Chondrocyte (in vitro differentiated cells): ENCODE measurements at places on chromosomes 13 and 19.

DNA sequence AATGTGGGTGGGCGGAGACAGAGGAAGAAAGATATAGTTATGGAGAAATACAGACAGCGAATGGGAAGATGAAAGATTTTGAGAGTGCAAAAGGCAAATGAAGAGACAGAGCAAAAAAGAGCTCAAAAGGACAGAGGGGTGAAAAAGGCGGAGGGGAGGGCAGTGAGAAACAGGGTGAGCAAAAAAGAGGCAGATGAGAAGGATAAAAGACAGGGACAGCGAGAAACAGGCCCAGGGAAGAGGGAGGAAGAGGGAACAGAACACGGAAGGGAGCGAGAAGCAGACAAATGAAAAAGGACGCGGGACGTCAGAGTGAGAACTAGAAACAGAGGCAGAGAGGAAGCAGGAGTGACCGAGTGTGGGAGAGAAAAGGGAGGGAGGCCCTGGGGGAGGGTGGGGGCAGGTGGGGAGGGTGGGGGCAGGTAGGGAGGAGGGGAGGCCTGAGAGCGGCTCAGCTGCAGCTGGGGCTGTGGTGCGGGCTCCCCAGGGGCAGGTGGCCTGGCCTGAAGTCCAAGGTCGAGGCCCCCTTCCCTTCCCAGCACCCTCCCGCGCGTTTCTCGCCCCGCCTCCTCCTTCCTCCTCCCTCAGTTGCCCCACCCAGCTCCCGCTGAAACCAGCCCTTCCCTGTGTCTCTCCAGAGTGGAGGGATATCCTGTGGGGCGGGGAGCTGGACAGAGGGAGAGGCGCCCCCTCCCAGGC lies 2.9 kb downstream of the KLK1 start:
- no peak for DNase-seq

- DNase-seq: no peak
These were observed 148.4 kb downstream of the AKAP11 start for GRCh38 chr13:42420304-42420703.

- DNase-seq: no peak
These were observed 1.8 kb downstream of the FXYD1 start for GRCh38 chr19:35140207-35140961.

GRCh38 chr13:99071666-99072065 lies 93.8 kb upstream of the DOCK9 start:
- no peak for DNase-seq

DNA sequence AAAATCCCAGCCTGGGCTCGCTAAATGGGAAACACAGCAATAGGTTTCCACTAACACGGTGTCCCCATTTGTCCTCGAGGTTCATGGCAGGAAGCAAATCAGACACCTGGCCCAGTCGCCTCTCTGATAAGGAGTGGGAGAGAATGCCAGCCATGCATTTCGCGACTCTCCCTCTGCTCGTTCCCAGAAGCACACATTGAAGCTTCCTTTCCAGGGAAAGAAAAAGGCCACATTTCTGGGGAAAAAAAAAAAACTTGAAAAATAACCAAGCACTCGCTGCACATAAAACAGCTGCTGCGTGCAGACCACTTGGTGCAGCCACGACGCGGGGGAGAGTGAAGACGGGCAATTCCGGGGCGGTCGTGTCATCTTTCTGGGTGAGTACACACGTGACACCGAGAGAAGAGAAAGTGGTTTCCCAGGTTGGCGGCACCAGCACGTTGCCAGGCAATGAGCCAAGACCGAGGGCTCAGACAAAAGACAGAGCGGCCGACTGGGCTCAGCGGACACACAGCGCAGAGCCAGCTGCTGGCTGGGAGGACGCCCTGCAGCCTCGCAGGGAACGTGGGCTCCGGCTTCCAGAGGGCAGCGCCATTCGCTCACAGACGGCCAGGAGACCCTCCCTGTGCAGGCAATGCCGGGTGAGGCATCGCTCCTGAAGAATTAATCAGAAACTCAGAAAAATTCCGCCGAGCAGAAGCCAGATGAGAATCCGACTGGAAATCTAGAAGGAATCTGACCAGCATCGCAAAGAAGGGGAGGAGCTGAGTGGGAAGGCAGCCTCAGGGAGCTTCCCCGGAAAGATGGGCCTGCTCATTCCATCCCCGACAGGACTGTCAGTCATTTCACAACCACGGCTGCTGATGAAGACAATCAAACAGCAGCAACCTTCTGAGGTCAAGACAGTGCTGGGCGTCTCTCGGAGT lies 83.2 kb upstream of the IRS2 start:
- DNase-seq: no peak

DNA sequence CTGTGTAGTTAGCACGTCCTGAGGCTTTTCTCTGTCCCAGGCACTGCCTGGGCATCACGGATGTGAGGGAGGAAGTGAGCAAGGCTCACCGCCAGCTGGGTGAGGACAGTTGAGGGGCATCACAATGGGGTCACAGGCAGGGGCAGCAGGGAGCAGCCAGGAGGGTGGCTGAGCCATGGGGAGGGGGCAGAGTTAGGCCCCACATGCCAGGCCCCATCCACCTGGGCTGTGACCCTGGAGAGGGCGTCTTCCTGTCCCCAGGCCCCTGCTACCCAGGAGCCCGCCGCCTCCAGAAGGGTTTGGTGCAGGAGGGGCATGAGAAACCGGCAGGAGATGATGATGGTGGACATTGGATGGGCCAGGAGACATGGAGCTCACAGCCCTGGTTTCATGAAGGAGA lies 56.8 kb upstream of the F7 start:
- DNase-seq: peak; percentile 69

GRCh38 chr13:29050719-29051118 lies 230.6 kb downstream of the MTUS2 start:
- DNase-seq: no peak

- no peak for DNase-seq
These were observed 59.5 kb downstream of the ZIC5 start for GRCh38 chr13:99911965-99912566.

GRCh38 chr19:47445937-47446402 lies 25.7 kb downstream of the SLC8A2 start:
- no peak for DNase-seq

DNA sequence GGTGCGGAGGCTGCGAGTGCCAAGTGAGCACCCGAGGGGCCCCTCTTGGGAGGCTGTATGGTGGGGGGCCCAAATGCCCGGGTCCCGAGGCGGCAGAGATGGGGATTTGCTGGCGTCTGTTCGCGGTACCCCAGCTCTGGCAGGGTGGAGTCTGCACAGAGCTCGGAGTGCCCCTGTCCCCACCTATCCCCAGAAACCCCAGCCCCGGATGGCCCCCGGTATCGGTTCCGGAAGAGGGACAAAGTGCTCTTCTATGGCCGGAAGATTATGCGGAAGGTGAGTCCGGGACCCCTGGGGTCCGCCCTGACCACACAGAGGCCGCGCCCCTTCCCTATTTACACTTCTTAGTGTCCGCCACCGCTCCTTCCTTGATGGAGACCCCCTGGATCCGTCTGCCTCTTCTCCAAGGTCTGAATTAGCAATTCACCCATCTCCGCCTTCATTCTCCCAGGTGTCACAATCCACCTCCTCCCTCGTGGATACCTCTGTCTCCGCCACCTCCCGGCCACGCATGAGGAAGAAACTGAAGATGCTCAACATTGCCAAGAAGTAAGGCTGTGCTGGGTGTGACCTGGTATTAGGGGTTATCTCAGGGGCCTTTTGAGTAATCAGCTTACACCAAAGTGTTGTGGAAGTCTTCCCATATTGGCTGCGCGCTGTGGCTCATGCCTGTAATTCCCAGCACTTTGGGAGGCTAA lies 630 bp downstream of the PNPLA6 start:
- DNase-seq: no peak

GRCh38 chr13:32048816-32049215 lies 17.2 kb downstream of the FRY start:
- DNase-seq: no peak

DNA sequence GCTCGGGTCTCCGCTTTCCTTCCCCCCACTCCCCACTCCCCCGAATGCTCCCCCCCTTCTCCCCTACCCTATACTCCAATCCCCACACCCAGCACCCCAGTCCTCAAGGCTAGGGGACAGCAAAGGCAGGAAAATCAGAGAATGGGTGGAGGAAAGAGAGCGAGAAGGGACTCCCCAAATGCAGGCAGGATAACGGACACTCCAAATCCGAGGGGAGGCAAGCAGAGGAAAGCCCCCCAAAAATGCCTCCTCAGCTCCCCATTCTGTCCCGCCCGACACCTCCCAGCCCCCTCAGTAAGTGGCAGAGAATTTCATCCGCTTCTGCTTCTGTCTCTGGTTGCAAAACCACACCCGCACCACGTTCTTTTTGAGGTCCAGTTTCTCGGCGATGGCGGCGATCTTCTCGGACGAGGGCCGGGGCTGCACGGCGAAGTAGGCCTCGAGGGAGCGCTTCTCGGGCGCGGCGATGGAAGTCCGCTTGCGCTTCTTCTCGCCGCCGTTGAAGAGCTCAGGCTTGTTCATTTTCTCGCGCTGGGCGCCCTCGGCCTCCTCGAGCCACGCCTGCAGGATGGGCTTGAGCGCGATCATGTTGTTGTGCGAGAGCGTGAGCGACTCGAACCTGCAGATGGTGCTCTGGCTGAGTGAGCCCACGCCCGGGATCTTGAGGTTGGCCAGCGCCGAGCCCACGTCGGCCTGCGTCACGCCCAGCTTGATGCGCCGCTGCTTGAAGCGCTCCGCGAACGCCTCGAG lies 2.1 kb downstream of the POU4F1 start:
- DNase-seq: peak; percentile 70

DNA sequence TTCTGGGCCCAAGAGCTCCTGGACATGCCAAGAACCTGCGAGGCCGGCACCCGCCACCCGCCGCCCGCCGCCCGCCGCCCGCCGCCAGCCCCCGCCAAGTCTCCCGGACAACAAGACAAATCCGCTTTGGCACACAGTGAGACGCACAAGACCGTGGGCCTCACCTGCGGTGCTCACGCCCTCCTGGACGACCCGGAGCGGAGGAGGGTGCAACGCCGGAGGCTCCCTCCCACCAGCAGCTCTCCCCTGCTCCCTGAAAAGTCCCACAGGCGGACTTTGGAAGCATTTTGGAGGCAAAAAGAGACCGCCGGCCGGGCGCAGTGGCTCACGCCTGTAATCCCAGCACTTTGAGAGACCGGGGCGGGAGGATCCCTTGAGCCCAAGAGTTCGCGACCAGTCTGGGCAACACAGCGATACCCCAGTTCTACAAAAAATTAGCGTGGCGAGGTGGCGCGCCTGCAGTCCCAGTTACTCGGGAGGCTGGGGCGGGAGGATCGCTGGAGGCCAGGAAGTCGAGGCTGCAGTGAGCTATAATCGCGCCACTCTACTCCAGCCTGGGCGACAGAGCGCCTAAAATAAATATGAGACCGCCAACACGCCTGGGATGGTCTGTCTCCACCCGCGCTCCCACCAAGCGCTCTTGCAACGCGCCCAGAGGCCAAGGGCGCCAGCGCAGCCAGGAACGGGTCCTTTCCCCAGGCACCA lies 783 bp downstream of the RHPN2 start:
- DNase-seq: no peak

DNA sequence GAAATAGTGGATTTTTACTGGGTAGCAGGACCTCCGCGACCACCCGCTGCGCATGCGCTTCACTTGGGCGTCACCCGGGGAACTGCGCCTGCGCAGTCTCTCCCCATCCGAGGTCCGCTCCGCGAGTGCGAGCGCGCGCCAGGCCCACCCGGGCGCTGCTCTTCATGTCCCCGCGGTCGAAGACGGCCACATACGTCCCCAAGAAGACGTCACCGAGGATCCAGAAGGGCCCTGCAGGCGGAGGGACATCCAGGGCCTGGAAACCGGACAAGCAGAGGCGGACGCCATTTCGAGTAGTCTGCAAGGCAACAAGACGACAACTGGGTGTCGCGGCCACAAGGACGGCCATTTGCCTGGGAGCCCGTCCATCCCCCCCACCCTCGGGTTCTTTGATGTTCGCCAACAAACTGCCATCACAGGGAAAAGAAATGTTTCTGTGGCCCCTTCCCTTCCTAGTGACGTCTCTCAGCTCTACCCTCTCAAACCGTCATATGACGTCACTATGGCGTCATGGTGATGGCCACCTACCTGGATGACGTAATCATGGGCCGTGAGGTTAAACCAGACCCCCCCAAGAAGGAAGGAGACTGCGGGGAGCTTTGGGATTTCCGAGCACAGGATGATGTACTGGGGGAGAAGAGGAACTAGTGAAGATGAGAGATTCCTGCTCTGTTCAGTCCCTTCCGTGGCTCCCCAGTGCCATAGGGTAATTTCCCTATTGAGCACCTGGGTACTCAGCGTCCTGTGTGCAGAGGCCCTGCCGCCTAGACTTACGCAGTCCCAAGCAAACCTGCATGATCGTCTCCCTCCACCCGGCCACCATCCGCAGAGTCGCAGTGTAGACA lies 6.7 kb downstream of the NAPSA start:
- DNase-seq: peak; percentile 87

DNA sequence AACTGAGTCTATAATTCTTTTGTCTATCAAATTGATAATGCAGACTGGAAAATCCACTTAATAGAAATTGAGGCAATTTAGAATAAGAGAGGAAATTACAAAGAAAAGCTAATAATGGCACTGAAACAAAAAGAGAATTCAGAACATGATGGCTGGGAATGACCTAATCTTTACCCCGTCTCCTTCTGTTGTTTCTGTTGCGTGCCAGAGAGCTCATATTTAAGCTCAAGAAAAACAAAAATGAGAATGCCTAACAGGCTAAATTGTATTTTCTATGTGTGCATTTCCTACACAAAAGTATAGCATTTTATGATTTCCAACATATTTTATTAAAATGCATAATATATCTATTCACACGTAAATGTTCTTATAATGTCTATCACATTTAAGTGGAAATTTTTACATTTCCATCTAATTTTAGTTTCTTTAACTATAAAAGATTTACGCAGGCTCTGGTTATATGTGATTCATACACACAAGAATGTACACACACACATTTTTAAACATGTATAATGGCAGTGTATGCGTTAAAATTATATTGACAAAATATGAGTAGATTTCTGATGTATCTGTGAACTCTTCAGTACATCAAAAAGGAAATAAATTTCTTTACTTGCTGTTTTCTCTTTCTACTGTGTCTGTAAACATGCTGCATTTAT lies 432.3 kb downstream of the SLITRK6 start:
- DNase-seq: no peak

DNA sequence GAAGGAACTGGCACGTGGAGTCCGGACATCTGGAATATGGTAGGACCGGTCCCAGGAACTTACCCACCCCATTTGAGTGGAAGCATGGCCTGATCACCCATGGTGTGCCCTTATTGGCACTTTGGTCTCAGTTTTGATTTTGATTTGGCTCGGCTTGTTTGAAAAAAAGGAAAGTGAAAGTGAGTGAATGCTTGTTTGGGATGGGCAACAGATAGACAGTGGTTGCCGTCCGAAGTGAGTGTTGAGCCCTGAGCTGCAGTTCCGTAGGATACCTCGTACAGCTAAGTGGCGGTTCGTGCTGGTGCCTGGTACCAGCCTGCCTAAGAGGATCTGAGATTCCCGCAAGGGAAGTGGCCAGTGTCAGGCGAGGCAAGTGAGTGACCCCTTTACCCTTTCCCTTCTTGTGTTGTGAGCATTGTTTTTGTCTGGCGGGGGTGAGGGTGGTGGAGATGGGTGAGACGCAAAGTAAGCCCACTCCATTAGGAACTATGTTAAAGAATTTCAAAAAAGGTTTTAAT lies 605.8 kb downstream of the UQCRFS1 start:
- DNase-seq: no peak

- DNase-seq: no peak
These were observed 2.3 kb downstream of the COMP start for GRCh38 chr19:18788529-18789421.
